ENCODE measurements at places on chromosomes 2 and 18. TPM values are rescaled to one million over a fixed set of nuclear protein-coding genes. Genes with fewer than 3 reads are reported as not detected.

The ASB18 gene
- total RNA-seq, result 11.3 TPM

The DES gene
- 15,954 TPM for total RNA-seq

The SERPINB10 gene
- not detected for total RNA-seq

The CASP10 gene
- 5.4 TPM for total RNA-seq

The ABCB11 gene
- total RNA-seq, result 0.05 TPM

The COL4A3 gene
- total RNA-seq, result 4.4 TPM

The SCN2A gene
- total RNA-seq, result 0.08 TPM

The ST8SIA3 gene
- not detected for total RNA-seq

The ASXL3 gene
- total RNA-seq, result 6.7 TPM

The TSPYL6 gene
- total RNA-seq, result 0.08 TPM

The UBXN4 gene
- total RNA-seq, result 58.1 TPM

The MBP gene
- 35.0 TPM for total RNA-seq

The PROKR1 gene
- not detected for total RNA-seq

The KLHL30 gene
- 17.3 TPM for total RNA-seq

The TRAF3IP1 gene
- 14.6 TPM for total RNA-seq

The ORMDL1 gene
- 27.7 TPM for total RNA-seq

The KIF1A gene
- 2.0 TPM for total RNA-seq

The ANKRD30BL gene
- total RNA-seq, result not detected

The LAMA3 gene
- total RNA-seq, result 3.5 TPM

The COL3A1 gene
- 98.5 TPM for total RNA-seq

The GDF7 gene
- total RNA-seq, result 0.58 TPM

The B4GALT6 gene
- total RNA-seq, result 5.3 TPM

The SULT1C4 gene
- 2.7 TPM for total RNA-seq

The EPB41L3 gene
- total RNA-seq, result 6.3 TPM

The CD8B2 gene
- not detected for total RNA-seq

The BAZ2B gene
- total RNA-seq, result 32.4 TPM

The ONECUT2 gene
- 0.41 TPM for total RNA-seq

The MAP3K19 gene
- total RNA-seq, result not detected

The TTN gene
- 2,803 TPM for total RNA-seq

The PFN4 gene
- total RNA-seq, result 0.74 TPM

The C1QL2 gene
- total RNA-seq, result not detected

The ABHD1 gene
- 3.5 TPM for total RNA-seq

The MARCO gene
- 7.0 TPM for total RNA-seq

The TDRD15 gene
- not detected for total RNA-seq

The MMADHC gene
- total RNA-seq, result 109 TPM

The STARD6 gene
- not detected for total RNA-seq

The MRPS5 gene
- 81.2 TPM for total RNA-seq

The RSAD2 gene
- total RNA-seq, result 2.4 TPM

The REG3A gene
- not detected for total RNA-seq

The STK16 gene
- total RNA-seq, result 19.2 TPM

The ARL4C gene
- total RNA-seq, result 2.7 TPM

The CNDP1 gene
- total RNA-seq, result not detected

The KCNK3 gene
- total RNA-seq, result 3.2 TPM

The AQP4 gene
- 1.9 TPM for total RNA-seq

The SLC30A3 gene
- total RNA-seq, result 5.9 TPM

The MFSD6 gene
- total RNA-seq, result 21.4 TPM

The C2orf80 gene
- total RNA-seq, result not detected

The ATG4B gene
- total RNA-seq, result 39.9 TPM

The PRSS56 gene
- not detected for total RNA-seq

The PKDCC gene
- 88.7 TPM for total RNA-seq

The ADI1 gene
- 195 TPM for total RNA-seq

The USP37 gene
- 5.7 TPM for total RNA-seq

The ALPP gene
- total RNA-seq, result not detected
